ENCODE measurements at places on chromosomes 3 and 15.

DNA sequence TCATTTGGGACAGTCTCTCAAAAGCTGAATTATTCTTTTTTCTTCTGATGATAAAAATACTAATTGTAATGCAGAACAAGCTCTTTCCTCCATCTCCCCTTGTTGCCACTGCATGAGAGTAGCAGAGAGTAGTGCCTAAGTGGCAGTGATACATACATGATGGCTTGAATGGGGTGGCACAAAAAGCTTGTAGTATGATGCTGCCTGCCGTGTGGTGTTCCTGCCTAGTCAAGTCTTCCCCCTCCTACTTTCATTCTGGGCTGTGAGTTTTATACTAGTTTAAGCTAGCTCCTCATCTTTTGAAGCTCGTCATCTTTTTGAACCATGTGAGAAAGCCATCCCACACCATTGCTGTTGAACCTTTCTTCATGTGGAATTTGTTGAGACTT, 230.5 kb downstream of the NFKBIZ start:
- DNase-seq: no peak

GRCh38 chr3:59992578-59992977, 942.8 kb upstream of the CFAP20DC start:
- DNase-seq: no peak

DNA sequence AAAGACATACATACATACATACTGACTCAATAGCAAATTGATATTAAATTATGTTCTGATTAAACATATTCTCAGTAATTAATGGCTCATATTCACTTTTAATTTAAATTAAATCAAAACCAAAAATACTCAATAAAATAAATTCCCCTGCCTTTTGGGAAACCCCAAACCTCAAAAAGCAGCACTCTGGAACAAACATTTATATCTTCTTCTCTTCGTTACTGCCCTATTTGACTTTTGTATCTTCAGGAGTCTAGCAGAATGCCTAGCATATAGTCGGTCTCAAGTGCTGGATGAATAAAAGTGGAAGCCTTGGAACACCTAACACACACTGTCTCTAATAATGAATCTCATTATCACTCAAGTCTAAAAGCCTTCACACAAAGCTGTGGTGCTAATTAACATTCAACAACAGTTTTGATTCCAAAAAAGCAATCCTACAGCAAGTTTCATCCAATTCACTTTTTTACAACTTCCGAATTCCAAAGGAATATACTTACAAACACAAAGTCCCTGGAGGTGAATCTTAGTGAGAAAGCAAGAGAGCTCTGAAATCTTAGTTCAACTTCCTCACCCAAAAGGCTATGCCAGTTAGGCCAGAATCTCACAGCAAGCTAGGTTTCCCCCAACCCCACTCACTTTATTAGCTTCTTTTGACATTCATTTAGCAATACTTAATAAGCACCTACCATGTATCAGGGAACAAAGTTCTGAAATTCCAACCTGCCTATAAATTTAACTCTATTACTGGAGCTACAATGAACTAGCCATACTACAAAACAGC, 35.0 kb downstream of the GSK3B start:
- no peak for DNase-seq

- DNase-seq: no peak
Observed at GRCh38 chr3:156456771-156457224, 98.1 kb downstream of the SSR3 start.

DNA sequence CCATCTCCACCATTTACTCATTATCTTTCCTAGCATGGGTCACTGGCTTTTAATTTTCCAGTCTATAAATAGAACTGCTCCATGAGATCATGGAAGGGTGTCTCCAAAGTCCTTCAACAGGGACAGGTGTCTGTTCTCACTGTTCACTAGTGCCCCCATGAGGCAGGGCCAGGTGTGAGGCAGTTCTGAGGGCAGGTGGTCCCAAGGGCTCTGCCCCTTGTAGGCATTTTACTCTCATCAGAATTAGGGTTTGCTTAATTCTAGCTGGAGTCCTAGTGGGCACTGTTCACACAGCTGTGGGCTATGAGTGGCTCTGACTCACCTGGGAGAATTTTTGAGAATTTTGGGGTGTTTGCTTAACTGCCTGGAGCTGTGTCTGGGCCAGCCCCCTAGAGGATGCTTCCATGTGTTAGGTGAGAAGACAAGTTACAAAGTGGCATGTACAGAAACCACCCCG, 248.0 kb upstream of the LYSMD4 start:
- DNase-seq: no peak

- no peak for DNase-seq
Observed at GRCh38 chr15:79004336-79004735, 59.5 kb upstream of the CTSH start.

DNA sequence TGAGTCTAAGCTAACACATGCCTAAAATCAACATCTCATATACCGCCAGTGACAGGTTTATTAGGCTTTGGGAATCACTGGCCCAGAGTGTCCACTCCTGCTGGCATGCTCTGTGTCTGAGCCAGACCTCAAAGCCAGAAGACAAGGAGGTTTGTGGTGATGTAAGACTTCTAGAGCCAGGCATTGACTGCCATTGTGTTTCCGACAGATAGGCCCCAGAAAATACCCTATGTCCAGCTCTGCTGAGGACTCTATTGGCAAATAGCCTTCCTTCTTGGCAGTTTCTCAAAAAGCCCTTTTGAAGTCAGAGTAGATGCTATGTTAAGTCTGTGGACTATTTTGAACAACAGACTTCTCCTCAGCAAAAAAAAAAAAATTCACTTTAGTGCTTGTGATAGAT, 181.9 kb upstream of the UBE2E1 start:
- DNase-seq: no peak

- DNase-seq: no peak
Observed at GRCh38 chr3:153974614-153975013, 146.6 kb upstream of the ARHGEF26 start.

Measured in urinary bladder (tissue), 4 donors.